ENCODE measurements at places on chromosomes 4 and X.
A peak's percentile ranks its signal among the peaks of the same experiment; 100 is the strongest.

DNA sequence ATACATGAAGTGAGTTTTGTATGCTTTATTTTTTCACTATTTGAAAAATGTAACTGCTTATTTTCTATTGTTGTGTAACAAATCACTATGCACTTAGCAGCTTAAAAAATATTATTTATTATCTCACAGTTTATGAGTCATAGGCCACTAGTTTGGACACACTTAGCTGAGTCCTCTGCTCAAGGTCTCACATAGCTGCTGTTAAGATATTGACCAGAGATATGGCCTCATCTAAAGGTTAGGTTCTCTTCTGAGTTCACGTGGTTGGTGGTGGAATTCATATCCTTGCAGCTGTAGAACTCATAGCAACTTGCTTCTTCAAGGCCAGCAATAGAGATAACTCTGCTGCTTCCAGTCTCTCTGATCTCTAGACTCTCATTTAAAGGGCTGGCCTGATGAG, 534.4 kb downstream of the SPRY1 start:
- DNase-seq = no peak

DNA sequence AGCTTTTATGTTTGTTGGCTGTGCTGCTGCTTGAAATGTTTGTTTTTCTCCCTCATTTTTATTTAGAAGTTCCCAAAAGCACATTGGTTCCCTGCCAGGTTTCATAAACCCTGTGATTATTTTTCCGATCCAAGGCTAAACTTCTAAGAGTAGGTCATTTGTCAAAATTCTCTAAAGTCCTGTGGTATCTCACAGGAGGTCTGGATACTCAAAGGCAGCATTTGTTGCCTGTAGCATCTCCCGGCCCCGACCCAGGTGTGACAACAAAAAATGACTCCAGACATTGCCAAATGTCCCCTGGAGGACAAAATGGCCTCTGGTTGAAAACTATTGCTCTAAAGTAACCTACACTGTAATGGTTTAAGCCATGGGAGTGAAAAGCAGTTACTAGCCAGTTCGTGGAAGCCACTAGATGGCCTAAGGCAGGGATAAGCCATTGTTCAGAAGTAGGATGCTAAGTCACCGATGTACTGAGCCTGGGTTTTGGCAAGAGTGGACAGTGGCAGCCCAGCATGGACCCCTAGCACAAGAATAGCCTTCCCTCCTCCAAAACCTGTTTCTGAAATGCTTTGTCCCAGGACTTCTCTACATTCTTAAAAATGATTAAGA, 256.1 kb downstream of the THOC2 start:
- DNase-seq = no peak

DNA sequence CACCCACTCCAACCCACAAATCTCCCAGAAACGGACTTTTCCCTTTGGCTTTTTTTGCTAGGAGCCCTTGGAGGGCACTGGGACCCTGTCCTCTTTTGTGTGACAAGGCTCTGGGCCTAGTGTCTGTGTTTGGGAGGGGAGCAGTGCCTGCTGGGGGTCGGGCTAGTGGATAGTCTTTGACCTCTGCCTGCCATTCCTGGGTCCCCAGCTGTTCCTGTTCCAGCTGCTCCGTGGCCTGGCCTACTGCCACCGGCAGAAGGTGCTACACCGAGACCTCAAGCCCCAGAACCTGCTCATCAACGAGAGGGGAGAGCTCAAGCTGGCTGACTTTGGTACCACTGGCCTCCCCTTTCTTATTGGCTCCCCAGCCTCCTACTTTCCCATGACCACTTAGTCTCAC, 6.7 kb upstream of the USP11 start:
- DNase-seq = no peak

- DNase-seq = peak; percentile 65
Measured at GRCh38 chrX:20547611-20548051, 280.9 kb upstream of the RPS6KA3 start.

DNA sequence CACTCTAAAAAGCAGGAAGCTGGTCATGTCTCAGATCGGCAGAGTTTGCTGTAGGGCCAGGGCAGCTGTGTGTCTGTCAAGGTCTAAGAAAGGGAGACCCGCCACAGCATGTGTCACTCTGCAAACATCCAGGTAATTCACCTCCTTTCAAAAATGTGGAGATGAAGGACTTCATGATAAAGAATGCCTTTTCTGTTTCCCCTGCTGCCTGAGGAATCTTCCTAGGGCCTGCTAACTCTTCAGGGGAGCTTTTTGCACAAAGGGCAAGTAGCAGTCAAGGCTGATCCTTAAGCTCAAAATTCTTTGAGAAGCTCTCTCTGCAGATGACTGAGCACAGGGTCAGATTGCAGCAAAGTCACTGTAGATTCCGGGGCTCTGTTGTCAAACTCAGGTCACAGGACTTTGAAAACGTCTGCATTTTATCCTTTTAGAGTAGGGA, 21.1 kb downstream of the RASL11B start:
- DNase-seq = no peak

DNA sequence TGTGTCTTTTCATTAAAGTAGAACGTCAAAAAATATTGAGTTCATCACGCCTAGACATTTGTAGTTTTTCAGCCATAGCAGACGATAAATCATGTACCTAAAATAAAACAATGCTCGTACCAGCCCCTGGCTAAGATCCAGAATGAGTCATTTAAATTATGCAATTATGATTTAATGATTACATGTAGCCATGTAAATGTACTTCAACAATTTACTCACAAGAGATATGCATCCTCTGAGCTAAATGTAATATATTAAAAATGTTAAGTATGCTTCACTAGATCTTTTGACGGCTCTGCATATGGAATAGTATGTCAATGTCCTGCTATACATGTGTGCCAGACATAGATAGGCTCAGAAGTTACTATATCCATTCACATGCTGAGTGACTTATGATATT, 1077.8 kb downstream of the ARAP2 start:
- no peak for DNase-seq

GRCh38 chr4:13455411-13455810, 28.7 kb downstream of the RAB28 start:
- DNase-seq = no peak

- no peak for DNase-seq
Measured at GRCh38 chrX:141662781-141663180, 35.8 kb downstream of the SPANXD start.

- DNase-seq = no peak
Measured at GRCh38 chr4:180913750-180914149, 1329.5 kb upstream of the TENM3 start.

GRCh38 chr4:128159967-128160366, 98.9 kb downstream of the LARP1B start:
- DNase-seq = no peak

Data from MV-4-11 (cell line).